ENCODE measurements at places on chromosomes 6 and 20.

- peak; percentile 66 for DNase-seq
Observed at GRCh38 chr20:52313341-52313963, 121.9 kb upstream of the ZFP64 start.

DNA sequence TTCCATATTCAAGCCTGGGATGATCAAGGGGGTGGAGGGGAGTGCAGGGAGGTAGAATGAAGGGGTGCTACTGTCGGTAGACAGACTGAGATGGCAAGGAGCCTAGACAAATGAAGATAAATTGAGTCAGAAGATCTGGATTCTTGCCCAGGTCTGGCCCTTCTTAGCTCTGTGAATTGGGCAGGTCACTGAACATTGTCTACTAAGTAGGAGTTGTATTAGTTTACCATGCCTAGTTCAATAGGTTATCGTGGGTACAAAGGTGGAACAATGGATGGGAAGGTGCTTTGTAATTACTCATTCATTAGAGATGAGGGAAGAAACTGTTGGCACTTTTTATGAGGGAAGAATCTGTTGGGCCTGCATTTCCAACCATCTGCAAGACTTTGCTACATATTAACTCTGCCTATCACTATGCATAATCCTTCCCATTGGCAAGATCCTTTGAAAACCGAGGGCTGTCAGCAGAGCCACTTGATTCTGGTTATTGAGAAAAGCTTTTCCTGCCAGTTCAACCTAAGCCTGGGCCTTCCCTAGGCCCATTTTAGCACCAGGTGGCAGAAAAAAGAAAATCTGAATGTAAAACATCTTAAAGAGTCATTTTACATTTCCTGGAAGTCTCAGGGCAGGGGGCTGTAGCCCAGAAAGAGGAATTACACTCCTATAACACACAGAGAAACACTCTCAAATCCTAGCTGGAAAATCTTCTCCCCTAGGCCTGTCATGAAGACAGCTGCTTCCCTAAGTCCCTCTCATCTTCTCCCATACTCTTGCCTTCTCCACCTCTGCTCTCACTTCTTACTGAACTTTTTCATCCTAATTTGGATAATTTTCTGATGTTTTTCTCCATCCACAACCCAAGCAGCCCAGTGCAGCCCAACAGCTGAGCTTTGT is 103.5 kb downstream of the CD24 start:
- DNase-seq, result no peak

DNA sequence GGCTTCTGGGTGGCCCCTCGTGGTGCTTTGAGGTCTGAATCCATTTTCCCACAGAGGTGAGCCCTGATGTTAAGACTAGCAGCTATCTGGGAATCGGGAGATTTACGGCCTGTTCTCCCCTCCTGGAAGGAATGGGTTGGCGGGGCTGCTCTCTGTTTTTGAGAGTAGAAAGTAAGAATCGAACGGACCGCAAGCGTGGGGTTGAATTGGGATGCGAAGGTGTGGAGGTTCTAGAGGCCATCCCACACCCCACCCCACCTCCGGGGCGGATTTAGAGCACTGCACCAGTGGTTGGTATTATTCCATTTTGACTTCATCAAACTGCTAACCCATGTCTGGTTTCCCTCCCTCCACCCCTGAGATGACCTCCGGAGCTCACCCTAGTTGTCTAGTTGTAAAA is 11.5 kb downstream of the PYGB start:
- DNase-seq, result no peak

GRCh38 chr6:69917834-69918233 is 51.5 kb downstream of the COL19A1 start:
- DNase-seq, result peak; percentile 94

DNA sequence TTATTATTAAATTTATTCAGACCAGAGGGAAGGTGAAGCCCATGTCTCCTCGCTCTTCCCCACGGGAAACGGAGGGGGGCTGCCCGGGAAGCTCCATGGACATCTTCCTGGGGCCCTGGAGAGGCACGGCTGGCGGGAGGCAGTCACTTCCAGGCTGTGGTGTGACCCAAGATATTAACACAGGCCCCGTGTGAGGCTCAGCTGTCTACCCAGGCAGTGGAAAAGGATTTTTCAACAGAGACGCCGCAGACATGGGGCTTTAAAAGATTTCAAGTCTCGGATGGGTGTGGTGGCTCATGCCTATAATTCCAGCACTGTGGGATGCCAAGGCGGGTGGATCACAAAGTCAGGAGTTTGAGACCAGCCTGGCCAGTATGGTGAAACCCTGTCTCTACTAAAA is 117.9 kb downstream of the ERMARD start:
- DNase-seq, result peak; percentile 23

DNA sequence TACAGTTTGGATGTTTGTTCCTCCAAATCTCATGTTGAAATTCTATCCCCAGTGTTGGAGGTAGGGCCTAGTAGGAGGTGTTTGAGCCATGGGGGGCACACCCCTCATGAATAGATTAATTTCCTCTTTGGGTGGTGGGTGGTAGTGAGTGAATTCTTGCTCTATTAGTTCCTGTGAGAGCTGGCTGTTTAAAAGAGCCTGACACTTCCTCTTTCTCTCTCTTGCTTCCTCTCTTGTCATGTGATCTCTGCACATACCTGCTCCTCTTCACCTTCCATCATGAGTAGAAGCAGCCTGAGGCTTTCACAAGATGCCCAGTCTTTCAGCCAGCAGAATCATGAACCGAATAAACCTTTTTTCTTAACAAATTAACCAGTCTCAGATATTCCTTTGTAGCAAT is 340.2 kb upstream of the CHD6 start:
- DNase-seq, result peak; percentile 9

DNA sequence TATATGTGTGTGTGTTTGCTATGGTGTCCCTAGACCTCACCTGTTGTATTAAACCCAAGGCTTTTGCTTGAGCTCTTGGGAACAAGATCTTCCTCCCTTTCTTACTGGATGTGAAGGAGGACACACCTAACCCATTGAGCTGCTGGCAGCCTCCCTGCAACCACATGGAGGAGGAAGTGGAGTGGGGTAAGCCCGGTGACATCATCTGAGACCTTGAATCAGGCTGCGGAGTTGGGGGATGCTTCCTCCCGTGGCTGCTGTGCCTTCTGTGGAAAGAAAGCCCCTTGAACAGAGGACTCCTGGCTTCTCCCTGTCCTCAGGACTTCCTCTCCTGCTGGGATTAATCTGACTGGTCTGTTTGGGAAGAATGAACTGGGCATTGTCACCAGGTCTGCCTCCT is 3.3 kb downstream of the CST11 start:
- no peak for DNase-seq

DNA sequence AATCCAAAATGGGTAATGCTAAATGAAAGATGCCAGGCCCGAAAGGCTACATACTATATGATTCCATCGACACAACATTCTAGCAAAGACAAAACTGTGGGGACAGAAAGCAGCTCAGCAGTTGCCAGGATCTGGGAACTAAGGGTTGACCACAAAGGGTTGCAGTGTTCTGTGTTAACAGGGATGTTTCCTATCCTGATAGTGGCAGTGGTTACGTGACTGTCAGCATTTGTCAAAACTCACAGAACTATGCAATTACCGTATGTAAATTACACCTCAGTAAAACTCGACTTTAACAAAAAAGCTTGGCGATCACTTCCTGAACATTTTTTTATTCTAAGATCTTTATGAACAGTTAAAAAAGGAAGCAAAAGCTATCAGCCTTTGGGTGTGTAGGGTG is 83.9 kb downstream of the BANF2 start:
- DNase-seq, result no peak

DNA sequence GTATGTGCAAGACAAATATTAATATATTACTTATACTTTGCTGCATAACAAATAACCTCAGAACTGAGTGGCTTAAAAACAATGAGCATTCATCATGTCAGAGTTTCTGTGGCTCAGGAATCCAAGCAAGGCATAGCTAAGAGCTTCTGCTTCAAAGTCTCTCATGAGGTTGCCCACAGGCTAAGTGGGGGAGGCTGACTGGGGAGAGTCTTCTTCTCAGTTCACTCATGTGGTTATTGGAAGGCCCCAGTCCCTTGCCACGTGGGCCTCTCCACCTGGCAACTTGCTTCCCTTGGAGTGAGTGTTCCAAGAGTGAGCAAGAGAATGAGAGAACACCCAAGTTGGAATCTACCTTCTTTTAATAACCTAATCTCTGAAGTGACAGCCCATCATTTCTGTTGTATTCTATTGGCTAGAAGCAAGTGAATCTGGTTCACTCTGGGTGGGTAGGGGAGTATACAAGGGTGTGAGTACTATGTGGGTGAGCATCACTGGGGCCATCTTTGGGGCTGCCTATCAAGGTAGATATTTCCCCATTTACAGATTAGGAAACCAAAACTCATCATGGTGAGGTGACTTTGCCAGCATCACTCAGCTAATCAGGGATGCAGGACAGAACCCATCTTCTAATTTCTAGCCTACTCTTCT is 36.0 kb downstream of the DNAH8 start:
- no peak for DNase-seq

GRCh38 chr6:138330763-138331162 is 46.9 kb upstream of the SMIM28 start:
- no peak for DNase-seq

DNA sequence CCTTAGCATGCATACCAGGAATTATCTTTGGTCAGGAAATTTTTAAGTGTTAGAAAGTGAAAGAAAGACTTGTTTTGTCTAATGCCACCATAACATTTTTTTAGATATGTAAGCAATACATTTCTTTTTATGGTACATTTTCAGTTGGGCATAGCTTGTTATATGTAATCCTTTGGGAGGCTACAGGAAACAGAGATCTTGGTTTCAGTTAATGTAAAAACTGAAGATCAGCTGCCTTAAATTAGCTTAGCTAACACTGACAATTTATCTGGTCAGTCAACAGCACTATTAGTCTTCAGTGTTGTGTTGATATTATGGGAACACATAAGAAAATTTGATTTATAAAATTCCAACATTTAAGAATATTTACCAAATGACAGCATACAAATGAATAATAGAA is 78.6 kb upstream of the SMIM8 start:
- DNase-seq, result no peak

GRCh38 chr20:38278763-38279162 is 18.2 kb upstream of the KIAA1755 start:
- DNase-seq, result no peak

DNA sequence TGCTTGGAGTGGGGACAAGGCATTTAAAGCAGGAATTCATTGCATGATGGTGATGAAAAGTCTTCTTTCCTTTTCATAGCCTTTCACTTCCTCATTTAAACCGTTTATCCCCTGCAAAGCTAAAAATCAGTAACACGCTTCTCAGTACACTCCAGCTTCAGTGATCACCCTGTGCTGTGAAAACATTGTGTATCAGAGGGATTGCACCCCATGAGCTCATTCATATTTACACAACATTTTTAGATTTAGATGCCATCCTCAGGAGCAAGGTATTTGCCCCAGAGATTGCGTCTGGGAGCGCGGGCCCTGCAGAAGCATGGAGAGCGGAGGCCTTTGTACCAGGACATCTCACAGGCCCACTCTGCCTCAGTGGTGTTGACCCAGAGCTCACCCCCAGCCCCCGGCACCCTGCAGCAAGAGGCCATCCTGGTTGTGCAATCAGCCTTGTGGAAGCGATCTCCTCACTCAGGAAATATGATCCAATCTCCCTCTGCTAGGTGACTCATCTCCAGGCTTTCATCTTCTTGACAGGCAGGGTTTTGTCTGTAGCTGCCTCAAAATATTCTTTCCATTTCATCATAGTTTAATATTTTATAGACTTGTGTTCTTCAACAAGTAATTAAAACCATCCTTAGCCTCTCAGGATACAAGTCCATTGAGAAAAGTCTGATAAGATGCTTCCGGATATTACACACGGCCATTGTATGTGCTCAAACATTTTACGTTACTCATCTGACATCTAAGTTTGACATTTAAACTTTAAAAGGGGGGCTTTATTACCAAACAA is 38.9 kb upstream of the THBS2 start:
- DNase-seq, result no peak

- peak; percentile 38 for DNase-seq
Observed at GRCh38 chr20:43985608-43986316, 71.1 kb downstream of the TOX2 start.

DNA sequence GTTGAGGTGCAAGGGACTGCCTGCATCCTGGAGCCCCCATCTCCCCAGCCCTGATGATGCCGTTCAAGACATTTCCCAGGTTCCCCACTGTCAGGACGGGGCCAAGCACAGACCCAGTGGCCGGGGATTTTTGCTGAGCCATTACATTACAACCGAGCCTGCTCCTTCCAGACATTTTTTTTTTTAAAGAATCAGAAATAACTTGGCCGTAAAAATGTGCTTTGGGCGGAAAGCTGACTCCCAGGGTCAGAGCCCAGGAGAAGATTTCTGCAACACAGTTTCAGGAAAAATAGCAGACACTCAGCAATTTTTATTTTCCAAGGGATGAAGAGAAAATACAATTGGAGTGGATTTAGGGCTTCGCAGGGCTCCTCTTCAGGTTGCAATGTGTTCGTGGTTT is 87.9 kb downstream of the LRFN2 start:
- DNase-seq, result no peak

DNA sequence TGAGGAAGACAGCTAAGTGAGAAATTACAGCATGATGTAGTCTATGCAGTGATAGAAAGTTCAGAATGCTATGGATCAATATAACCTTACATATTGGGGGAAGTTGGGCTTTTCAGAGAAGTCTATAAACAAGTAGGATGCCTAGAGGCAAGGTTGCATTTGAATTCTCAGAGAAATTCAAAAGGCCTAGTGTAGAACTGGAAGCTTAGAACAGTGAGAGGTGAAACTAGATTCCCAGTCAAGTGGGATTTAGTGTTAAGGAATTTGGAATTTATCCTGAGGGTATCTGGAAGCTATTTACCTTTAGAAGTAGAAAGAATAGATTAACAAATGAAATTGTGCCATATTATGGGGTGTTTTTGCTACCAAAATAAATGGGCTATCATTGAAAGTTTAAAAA is 4.3 kb downstream of the CENPW start:
- no peak for DNase-seq

DNA sequence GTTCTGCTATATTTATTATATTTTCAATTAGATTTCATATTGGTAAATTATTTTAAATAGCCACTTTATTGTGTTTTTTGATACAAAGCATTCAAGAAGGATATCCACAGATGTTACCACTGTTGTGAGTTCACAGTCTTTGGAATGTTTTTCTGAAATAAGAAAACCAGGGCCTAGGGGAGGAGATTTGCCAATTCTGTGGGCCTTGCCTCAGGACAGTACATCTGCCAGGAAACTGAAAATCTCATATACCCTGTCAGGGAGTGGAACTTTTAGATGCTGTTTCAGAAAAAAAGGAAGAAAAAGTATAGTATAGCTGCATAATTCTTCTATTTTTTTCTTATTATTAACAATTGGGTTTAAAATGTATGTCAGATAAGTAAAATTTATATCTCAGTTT is 995.9 kb upstream of the ADGRB3 start:
- DNase-seq, result no peak

GRCh38 chr20:64155258-64156135 is 8.8 kb upstream of the MYT1 start:
- DNase-seq, result no peak

- DNase-seq, result peak; percentile 51
Observed at GRCh38 chr20:2749951-2750490, 50.4 kb downstream of the CPXM1 start.

All from islet precursor cell (in vitro differentiated cells).